ENCODE measurements at places on chromosomes 1 and 21.

GRCh38 chr21:31576428-31576827 is 83.1 kb upstream of the SOD1 start:
- no peak for DNase-seq

GRCh38 chr1:248834343-248834940 is 3.6 kb upstream of the ZNF672 start:
- no peak for DNase-seq

- DNase-seq = no peak
Measured at GRCh38 chr1:89407360-89407759, 43.5 kb downstream of the GBP6 start.

DNA sequence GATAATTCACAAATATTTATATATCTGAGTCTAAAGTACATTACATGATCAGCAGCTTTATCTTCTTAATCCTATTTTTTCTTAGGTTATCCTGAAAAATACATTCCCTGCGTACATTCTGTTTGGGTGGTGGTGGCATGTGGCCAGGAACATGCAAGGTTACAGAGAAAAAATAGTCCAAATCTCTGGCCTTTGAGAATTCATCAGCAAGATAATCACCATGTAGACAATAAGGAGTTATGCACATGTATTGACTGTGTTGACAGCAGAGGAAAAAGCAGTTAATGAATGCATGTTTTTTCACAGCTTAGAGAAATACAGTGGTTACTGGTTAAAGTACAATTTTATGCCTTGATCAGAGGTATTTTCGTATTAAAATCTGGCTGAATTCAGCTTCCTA is 49.0 kb downstream of the ABCA4 start:
- DNase-seq = no peak

GRCh38 chr1:25675729-25676476 is 59.3 kb downstream of the MAN1C1 start:
- no peak for DNase-seq

- DNase-seq = no peak
Measured at GRCh38 chr1:66266756-66267155, 267.2 kb upstream of the SGIP1 start.

- no peak for DNase-seq
Measured at GRCh38 chr1:57910782-57911181, 486.9 kb upstream of the DAB1 start.

- DNase-seq = no peak
Measured at GRCh38 chr21:42193131-42193671, 25.7 kb upstream of the ABCG1 start.

DNA sequence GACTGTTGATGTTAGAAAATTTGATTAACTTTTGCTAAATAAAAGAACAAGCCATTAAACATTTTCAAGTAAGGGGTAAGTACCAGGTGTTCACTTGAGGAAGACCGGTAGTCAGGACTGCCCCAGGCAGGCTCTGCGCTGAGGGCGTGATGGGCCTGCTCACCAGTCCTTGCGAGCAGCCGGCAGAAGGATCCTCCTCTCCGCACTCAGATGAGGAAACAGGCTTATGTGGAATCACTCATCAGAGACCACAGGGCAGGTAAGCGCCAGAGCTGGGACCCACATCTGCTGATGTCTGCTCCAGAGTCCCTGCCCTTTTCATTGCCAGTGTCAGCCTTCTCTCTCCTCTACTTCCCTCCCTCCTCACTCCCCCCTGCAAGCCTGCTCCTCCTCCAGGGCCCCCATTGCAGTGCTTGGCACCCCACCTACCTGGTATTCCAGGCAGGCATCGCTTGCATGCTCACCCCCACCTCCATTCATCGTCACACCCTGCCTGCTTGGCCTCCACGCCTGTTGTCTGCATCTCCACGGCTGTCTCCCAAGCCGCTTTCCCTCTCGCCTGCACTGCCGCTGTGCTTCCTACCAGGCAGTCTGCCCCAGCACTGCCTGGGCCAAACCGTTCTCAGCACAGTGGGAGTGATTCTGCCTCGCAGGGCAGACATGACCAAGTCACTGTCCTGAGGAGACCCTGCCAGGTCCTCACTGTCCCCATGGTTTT is 24.7 kb upstream of the KDM4A start:
- no peak for DNase-seq

DNA sequence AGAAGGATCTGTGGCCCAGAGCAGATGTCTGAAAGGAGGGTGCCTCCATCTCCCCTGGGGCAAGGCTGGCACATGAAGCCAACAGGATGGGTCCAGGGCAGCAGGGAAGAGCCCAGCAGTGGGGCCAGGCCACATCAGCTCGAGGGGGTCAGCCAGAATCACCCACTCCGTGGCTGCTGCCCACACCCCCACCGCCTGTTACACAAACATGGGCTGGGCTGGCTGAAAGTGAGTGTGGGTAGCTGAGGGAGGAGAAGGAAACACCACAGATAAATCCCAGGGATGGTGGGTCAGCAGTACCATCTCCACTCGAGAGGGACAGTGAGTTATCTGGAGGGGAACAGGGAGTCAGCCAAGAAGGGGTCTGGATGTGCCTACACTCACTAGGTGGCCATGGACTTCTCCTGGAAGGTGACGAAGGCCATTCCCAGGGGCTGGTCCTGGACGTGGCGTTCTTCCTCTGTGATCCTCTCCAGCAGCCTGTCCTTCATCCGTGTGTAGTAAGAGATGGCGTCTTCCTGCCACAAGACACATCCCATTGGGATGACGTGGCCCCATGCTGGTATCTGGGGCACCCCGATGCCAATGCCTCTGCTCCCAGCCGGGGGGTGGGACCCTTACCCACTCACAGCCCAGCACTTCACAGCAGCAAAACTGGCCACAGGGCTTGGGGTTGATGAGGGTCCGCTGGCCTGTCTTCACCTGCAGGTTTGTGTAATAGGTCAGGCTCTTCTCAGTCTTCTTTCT is 20.2 kb downstream of the TMEM63A start:
- DNase-seq = no peak

GRCh38 chr1:246020211-246020954 is 486.7 kb downstream of the SMYD3 start:
- DNase-seq = no peak

DNA sequence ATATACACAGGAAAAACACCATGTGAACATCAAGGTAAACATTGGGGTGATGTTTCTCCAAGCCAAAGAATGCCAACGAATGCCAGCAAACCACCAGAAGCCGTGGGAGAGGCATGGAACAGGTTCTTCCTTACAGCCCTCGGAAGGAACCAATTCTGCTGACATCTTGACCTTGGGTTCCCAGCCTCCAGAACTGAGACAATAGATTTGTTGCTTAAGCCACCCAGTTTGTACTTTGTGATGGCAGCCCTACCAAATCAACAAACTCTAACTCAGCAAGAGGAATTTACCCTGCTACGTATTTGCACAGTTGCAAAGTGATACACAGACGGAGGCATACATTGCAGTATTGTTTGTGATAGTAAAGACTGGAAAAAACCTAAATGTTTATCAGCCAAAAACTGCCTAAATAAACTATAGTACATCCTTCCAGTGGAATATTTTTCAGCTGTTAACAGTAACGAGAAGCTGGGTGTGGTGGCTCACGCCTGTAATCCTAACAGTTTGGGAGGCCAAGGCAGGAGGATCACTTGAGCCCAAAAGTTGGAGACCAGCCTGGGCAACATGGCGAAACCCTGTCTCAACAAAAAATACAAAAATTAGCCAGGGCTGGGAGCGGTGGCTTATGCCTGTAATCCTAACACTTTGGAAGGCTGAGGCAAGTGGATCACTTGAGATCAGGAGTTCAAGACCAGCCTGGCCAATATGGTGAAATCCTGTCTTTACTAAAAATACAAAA is 12.5 kb upstream of the ZC3H12A start:
- no peak for DNase-seq

DNA sequence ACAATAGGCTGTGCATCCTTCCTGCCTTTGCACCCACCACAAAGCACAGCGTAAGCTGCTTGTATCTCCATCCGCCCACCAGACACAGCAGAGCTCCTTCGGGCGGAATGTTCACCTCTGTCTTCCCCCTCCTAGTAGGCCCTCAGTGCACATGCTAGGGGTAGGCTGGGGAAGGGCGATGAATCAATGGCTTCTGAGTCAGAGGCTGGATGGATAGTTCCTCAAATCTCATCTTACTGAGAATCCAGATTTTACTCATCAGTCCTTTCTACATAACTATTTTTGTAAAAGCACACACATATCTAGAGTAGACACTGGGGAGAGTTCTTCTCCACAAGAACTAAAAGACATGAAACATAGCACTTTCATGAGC is 73.8 kb downstream of the BCAR3 start:
- DNase-seq = no peak

GRCh38 chr21:39016740-39017315 is 166.4 kb downstream of the PSMG1 start:
- DNase-seq = no peak

DNA sequence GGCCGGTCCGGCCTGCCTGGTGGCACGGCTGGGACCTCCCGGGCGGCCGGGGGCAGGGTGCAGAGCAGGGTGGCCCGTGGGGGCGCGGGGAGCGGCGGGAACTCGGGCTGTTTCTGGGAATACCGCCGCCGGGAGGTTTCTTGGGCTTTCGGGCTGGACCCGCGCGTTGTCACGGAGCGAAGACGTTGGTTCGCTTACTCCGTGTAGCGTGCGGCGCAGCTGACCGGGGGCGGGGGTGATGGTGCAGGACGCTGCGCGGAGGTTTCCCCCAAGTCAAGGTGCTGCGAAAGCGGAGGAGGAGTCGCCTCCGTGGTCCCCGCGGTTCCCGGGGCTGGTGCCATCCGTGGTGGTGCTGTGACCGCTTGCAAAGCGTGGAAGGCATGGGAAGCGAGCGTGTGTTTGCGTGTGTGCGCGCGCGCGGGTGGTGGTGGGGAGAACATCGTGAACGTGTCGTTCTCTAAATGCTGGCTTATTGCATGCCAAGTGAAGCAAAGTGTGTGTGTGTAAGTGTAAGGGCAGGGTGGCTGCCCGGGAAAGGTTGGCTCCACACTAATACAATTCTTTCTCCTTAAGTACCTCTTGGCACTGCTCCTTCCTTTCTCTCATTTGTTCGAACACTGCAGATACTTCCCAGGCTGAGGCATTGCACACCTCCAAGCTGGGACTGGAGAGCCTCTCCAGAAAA is 1.1 kb downstream of the RYR2 start:
- DNase-seq = no peak

DNA sequence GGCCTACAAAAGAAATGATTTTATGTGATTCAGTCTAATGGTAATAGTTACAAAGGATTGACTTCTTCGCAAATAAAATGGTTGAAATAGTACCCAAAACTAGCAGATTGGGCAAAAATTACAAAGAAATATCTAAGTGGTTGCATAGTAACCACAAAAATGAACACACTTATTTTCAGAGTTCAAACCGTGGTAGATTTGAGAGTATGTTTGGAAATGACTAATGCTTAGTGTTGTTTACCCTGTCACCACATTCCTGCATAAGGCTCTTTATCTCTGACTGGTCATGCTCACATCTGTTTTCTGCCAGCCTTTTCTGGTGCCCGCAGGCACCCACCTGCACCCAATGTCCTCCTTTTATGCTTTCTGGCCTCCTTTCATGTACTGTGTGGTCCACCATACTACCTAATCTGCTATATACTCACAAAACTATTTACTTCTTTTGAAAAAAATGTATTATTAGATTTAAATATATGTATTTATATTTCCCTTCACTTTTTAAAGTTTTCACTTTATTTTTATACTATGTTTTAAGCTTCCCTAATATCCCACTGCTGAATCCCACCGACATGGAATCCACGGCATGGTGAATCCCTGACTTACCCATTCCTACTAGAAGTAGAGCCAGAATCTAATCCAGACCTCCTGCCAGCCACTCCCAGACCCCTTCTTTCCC is 30.3 kb downstream of the PTPRC start:
- DNase-seq = no peak

GRCh38 chr1:182213163-182213562 is 151.7 kb upstream of the ZNF648 start:
- DNase-seq = no peak

DNA sequence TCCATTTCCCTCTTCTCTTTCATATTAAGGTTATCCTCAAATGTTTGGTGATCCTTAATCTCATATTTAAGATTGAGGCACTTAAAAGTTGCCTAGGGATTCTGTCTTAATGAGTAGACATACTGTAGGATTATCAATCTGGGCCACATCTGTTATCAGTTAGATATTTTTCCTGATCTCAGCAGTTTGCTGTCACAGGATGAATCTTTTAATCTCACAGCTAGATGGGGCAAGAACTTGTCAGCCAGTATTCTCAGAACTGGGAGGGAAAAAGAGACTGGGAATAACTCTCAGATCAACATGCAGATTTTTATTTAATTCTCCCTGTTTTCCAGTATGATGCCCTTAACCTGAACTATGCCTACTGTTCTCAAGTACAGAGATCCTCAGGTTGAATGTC is 14.0 kb downstream of the ZNF644 start:
- no peak for DNase-seq

DNA sequence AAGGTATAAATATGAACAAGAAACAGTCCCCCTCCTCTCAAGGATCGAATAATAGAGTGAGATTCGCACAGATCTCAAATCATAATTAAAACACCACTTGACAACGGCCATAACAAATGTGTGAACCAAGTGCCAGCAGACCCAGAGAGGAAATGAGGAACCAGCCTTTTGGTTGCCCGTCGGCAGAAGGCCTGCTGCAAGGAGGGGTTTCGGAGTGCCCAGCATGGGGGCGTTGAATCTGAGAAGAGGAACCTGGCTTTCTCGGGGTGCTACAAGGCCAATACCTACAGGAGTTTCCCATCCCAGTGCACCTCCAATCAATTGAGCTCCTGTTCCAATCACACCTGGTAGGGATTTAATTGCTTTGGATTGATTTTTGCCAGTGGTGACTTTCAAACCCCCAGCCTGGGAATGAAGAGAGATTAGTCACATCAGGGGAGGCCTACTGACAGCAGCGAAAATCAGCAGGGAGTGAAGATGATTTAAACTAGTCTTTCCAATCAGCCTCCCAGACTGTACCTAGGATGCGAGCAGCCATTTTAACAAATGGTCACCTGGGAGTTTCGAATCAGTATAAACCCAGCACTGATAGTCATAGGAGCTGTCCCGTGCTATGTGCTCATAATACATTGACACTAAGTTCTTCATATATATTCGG is 263.8 kb downstream of the KAZN start:
- DNase-seq = no peak

GRCh38 chr1:32771561-32772280 is 45.4 kb downstream of the YARS1 start:
- no peak for DNase-seq

DNA sequence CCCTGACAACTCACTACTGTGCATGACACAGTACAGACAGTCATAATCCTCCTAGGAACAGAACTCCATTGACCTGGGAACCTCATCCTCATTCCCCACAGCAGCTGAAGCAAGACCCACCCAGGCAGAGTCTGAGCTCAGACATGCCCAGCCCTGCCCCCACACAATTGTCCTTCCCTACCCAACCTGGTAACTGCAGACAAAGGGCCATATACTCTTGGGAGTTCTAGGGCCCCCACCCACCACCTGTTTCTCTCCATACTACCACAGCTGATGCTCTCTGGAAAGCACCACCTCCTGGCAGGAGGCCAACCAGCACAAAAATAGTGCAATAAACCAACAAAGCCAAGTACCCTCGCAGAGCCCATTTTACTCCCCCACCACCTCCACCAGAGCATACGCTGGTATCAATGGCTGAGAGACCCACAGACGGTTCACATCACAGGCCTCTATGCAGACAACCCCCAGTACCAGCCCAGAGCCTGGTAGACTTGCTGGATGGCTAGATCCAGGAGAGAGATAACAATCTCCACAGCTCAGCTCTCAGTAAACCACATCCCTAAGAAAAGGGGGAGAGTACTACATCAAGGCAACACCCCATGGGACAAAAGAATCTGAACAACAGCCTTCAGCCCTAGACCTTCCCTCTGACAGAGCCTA is 159.7 kb upstream of the CXADR start:
- DNase-seq = no peak

- no peak for DNase-seq
Measured at GRCh38 chr1:204560590-204561150, 44.5 kb downstream of the MDM4 start.

Measured in cortex of kidney (tissue), 1 donor.